GM18507 (cell line): ENCODE measurements at places on chromosomes 16 and 17.

GRCh38 chr16:63289834-63290460 lies 1253.7 kb upstream of the CDH8 start:
- DNase-seq: no peak

GRCh38 chr17:57234061-57234738 lies 22.1 kb upstream of the MSI2 start:
- no peak for DNase-seq

GRCh38 chr17:27241346-27241946 lies 52.5 kb upstream of the WSB1 start:
- no peak for DNase-seq

- DNase-seq: no peak
These were observed 47.8 kb downstream of the PDPK1 start for GRCh38 chr16:2585651-2586081.

GRCh38 chr16:57163842-57164241 lies 22.0 kb downstream of the PSME3IP1 start:
- no peak for DNase-seq

GRCh38 chr17:74893936-74894671 lies 671 bp upstream of the FADS6 start:
- DNase-seq: no peak

DNA sequence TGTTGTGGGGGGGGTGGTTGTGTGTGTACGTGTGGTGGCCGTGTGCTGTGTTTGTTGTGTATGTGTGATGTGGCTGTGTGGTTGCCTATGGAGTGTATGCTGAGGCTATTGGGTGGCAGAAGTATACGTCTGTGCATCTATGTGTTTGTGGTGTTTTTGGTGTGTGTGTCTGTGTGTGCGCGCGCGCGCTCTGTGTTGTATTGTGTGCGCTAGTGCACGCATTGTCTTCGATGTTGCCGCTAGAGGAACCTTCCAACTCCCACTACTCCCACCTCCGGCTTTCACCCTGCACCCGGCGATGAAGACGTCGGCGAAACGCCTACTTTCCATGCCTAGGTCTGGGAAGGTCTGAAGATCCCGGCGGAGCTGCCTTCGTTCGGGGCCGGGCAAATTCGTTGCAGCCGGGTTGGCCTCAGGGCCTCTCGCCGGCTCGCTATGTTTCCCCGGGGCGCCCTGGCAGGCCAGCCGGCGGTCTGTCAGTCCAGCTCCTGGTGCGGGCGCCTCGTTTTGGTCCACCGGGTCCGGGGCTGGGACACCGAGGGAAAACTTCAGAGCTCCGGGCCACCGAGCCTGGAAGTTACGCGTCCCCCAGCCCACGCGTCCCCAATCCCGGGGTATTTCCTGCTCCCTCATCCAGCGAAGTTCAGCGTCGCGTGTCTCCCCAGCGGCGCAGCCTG lies 5.2 kb upstream of the DLX4 start:
- DNase-seq: no peak

DNA sequence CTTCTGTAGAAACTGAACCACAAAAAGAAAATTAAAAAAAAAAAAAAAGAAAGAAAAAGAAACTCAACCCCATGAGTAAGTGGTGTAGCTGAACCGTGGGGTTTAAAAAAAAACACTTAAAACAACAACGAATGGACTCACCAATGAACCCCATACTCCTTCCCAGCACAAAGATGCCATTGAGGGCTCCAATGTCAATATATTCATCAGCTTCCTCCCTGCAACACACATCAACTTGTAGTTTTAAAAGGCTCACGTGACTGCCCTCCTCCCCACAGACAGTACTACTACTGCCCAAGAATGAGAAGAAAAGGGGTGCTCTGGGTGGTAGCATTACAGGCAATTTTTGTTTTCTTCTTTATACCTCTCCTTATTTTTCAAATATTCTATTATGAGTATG lies 3.3 kb upstream of the KLHL11 start:
- no peak for DNase-seq

DNA sequence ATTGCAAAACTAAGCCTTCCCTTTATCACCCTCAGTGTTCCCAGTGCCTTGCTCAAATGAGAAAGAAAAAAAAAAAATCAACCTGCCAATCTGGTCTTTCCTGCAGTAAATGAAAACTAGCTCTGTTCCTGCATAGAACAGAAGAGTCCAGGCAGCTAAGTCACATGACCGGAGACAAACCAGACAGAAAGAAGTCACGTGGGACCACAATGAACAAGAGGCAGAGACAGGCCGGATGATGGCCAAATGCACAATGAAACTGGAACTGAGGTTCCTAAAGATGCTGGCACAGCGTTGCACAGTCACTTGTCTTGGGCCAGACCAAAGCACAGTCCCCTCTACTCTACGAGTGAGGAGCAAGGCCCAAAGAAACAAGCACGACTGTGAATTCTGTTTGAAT lies 172.5 kb downstream of the GRIN2A start:
- no peak for DNase-seq

- DNase-seq: no peak
These were observed 26.0 kb upstream of the C16orf95 start for GRCh38 chr16:87342978-87343752.

DNA sequence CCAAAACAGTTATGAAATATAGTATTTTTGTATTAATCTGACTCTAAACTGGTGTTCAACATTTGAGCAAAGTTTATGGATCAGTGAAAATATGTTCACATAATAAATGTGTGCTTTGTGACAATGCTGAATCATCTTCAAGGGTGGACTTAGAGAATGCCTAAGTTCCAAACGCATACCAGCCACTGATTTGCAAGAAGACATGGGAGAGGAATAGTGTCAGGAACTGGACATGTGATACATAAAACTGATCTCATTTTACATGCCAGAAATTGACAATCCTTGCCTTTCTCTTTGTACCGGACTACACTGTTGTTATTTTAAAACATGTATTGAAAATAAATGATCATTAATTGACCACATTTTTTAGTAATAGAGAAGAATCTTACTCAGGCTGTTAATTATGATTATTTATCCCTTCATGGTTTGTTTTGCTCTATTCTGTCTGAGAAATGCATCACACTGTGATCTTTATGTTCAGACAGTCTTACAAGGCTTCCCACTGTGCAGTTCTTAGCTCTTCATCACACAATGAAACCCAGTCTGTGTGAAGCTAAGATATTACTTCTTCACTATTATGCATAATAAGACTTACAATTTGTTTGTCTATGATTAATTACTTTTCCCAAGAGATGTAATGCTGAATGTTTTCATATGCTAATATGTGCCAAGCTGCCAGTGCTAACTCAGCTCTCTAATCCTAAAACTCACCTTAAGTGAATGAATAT lies 1180.6 kb upstream of the CDH8 start:
- DNase-seq: no peak

DNA sequence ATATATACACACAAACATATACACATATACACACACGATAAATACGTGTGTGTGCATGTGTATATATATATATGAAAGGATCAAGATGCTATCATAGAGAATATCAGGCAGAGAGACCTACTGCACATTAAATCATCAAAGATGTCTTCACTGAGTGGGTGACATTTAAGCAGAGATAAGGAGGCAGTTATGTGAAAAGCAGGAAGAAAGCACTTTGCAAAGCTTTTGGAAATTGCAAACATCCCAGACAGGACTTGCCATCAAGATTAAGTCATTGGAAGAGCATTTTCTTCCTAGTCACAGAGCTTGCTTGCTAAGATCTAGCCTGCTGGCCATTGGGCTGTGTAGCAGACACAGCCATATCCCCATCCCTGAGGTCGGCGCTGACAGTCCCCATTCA lies 56.4 kb downstream of the VAT1L start:
- DNase-seq: no peak

- DNase-seq: no peak
These were observed 40.1 kb upstream of the LITAF start for GRCh38 chr16:11626657-11627291.
